Lung (tissue), 17 donors: ENCODE measurements at places on chromosomes 16 and 17.

- peak; percentile 58 for DNase-seq
Measured at GRCh38 chr17:46771561-46772474, 46.7 kb downstream of the WNT3 start.

DNA sequence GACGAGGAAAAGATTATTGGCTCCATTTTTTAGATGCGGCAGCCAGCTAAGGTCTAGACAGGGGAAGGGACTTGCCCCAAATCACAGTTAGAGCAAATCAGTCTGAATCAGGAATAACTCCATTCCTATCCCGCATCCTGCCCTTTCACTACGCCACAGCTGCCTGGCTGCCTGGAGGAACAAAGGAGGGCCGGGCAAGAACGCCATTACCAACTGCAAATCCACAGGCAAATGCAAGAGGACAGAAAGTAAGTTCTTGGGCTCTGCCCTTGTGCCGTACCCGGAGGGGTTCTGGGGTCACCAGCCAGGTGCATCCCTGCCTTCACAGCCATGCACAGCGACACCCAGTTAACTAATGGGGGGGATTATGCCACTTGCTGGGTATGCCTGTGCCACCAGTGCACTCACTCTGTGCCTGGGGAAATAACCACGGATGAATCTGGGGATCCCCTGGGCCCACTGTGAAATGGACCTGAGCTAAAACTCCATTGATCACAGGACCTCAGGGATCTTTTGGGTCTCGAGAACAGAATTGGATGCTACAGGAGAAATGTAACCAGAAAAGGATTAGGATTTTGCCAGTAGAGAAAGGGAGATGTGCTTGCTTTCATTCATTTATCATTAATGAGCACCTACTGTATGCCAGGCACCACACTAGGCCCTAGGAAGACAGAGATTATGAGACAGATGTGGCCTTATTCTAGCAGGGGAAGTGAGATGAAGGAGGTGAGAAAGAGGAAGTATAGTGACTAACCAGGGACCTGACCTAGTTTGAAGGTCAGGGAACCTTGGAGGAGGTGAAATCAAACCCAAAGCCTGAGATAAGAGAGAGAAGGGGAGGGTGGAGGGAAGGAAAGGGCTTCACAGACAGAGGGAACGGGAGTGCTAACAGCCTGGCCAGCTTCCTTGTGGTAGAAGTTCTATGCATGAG, 17.7 kb downstream of the BCL7C start:
- no peak for DNase-seq

DNA sequence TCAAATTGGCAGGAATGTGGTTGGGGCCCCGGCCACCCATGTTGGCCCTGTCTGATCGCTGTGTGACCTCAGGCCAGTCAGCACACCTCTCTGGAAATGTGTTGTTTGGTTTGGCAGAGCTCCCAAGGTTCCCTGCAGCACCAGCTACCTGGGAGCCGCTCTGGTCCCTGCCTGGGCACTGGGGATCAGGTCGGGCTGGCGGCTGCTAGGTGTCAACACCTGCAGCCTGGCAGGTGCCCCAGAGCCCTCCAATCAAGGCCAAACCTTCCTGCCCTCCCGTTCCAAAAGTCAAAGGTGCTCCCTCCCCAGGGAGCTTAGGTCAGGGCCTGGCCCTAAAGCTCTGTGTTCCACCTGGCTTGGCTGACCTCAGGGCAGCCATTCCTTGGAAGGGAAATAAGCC, 55.9 kb downstream of the ZDHHC7 start:
- DNase-seq: no peak

GRCh38 chr16:56634715-56635440, 2.4 kb downstream of the MT1M start:
- DNase-seq: no peak

DNA sequence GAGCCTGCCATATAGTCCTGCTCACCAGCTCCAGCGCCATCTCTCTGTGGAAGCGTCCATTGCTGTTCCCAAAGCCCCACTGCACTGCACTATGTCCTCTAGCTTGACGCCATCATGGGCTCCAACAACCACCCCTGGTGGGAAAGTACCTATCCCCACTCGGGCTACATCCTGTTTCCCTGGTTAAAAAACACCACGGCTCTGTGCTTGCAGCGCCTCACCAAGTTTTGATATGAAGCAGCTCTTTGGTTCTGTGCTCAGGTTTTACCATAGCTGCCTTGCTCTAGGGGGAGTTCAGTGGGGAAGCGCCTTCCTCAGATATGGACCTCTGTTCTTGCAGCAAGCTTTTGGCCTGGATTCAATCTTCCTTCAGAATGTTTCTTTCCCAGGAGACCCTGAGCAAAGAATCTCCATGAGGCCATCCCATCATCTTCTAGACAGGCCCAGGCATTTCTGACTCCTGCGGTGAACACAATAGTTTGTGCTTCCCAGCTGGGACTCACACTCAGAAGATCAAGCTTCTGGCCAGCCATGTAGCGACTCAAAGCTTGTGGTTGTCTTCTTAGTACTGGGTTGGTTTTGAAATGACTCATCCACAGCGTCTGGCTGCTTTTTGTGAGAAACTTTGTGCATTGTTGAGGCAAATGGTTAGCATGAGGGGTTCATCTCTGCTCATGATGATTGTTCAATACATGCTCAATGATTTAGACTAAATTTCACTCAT, 39.5 kb downstream of the DYNLRB2 start:
- DNase-seq: no peak
